ENCODE measurements at places on chromosomes 2 and 18. TPM values are rescaled to one million over a fixed set of nuclear protein-coding genes. Genes with fewer than 3 reads are reported as not detected.

- no peak for DNase-seq
Observed at GRCh38 chr2:233844836-233845235, 9.5 kb downstream of the HJURP start.

DNA sequence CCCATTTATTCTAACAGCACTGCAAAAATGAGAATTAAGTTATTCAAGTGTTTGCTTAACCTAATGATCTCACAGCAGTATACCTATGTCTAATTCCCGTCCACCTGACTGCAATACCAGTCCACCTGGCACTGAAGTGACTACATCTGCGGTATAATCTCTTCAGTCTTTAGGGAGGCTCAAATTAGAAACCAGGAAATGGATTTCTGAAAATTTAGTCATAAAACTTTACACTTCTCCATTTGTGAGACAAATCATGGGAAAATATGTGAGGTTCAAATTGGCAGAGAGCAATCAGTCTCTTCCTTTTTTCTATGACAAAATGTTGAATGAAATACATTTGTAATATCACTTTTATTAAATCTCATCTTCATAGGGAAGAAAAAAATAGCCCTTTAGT lies 33.0 kb downstream of the FTCDNL1 start:
- no peak for DNase-seq

DNA sequence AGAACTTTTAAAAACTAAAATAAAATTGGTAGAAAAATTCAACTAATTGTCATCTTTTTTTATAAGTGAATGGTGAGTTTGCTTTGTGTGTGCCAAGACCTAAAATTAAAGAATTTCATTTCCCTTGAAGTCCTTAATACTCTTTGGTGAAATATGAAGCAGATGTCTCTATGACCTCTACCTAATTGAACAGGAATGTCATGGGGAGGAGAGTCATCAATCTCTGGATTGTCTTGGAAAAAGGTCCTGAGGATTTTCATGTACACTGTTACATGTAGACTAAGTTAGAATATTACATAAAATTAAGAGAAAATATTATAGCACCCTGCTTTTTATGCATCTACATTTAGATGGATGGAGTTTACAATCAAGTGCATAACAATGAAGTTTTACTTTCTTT lies 177.9 kb upstream of the LRP1B start:
- no peak for DNase-seq

- no peak for DNase-seq
Observed at GRCh38 chr18:45303026-45303425, 312.2 kb upstream of the SLC14A2 start.

CREB1 gene
- 4.6 TPM for polyA plus RNA-seq

DNA sequence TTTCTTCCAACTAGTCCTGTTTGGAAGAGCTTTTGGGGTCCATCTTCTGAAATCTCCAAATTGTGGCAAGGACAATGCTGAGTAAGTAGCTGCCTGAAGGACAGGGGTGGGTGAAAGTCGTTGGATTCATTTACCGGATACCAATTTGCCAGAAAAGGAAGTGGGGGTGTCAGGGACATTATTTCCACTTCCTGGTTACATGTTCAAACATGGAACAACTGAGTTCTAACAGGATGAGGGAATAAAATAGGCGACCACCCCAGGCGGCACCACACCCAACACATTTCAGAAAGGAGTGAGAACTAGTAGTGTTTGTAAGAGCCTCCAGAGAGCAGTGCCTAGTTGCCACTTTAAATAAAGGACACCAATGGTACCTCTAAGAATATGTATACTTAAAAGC lies 158.6 kb upstream of the SERTAD2 start:
- DNase-seq = peak; percentile 40

DNA sequence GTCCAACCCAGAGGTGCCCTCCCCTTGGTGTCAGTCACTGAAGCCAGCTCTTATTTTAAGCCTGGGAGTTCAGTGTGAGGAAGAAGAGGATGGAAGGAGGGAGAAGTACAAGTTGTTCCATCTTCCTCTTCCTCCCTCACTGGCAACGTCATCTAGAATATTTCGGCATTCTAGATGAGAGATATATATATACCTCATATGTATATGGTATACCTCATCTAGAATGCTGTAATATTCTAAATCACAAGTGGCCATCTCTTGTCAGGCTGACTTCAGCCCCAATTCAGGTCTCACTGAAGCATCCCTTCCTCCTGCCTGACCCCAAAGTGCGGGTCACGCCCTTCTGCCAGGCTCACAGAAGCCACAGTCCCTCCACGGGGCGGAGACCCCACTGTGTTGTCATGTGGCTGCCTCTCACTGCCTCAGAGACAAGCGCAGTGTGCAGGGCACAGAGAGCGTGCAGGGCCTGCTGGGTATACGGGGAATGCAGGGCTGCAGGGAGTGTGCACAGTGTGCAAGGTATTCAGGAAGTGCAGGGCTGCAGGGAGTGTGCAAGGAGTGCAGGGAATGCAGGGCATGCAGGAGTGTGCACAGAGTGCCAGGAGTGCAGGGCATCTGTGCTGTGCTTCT lies 32.8 kb upstream of the B3GNT7 start:
- no peak for DNase-seq

TGFA gene
- polyA plus RNA-seq = 0.17 TPM

RBM44 gene
- polyA plus RNA-seq = 0.13 TPM

GRB14 gene
- polyA plus RNA-seq = 4.5 TPM

IL1RL1 gene
- polyA plus RNA-seq = 44.9 TPM

FNDC4 gene
- polyA plus RNA-seq = 2.3 TPM

NEU4 gene
- polyA plus RNA-seq = 0.22 TPM

ANKRD53 gene
- 0.97 TPM for polyA plus RNA-seq

DNA sequence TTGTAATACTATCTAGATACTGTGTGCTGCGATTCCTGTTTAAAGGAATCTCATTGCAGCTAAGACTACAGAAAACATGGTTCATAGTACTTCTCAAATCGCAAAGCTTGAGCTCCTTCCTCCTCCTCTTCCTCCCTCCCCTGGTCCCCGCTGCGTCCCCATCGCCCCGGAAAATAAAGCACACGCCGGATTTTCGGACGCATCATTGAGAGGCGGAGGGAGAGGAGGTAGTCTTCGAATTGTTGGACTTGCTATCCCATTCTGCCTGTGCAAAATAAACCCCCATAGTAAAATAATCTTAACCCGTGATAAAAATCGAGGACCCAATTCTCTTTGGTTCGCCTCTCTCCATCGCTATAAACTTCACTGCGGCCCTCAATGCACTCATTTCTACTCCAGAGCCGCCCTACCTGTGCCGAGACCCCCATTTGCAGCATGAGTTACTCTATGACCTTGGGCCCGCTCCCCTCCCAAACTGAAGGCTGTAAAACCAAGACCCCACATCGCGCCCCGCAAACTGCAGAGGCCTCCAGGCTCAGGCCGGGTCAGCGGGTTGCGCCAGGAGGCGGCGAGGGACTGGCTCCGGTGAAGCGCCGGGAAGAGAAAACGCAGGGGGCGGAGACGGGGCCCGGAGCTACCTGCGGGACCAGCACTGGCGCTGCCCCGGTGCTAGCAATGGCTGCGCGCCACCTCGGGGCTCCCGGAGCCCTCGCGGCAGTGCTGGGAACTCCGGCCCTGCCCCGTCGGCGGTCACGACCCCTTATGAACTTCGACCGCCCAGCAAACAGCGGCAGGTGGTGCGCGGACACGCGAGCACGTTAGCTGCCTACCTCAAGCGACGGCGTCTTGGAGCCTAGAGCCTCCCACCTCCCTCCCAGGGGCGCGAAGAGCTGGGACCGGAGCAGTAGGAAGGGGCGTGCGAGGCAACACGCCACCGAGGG lies 649 bp downstream of the ESCO1 start:
- peak; percentile 54 for DNase-seq

GRCh38 chr2:64273524-64274398 lies 129.5 kb upstream of the PELI1 start:
- DNase-seq = no peak

DNA sequence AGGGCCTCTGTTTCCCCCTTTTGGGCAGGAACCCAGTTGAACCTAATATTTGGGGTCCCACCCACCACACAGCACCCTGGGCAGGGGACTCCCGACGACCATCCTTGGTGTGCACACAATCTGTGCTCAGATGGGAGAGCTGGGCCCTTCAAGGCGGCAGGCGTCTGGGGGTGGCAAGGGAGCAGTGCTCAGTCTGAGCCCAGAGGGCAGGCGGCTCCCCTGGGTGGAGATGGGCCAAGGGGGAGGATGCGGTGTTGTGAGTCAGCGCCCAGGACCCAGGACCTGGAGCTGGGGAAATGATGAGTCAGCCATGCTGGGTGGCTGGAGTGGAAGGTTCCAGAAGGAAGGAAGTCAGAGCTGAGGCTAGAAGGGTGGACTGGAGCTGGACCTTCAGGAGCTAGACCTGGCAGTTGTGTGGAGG lies 3.8 kb downstream of the PROM2 start:
- no peak for DNase-seq

GRCh38 chr18:48802543-48803290 lies 148.0 kb downstream of the SMAD7 start:
- DNase-seq = no peak

- no peak for DNase-seq
Observed at GRCh38 chr18:75757951-75758350, 330.4 kb upstream of the SMIM21 start.

GRCh38 chr18:60019463-60019840 lies 119.7 kb downstream of the PMAIP1 start:
- no peak for DNase-seq

- no peak for DNase-seq
Observed at GRCh38 chr2:162435676-162436075, 91.7 kb downstream of the GCA start.

DNA sequence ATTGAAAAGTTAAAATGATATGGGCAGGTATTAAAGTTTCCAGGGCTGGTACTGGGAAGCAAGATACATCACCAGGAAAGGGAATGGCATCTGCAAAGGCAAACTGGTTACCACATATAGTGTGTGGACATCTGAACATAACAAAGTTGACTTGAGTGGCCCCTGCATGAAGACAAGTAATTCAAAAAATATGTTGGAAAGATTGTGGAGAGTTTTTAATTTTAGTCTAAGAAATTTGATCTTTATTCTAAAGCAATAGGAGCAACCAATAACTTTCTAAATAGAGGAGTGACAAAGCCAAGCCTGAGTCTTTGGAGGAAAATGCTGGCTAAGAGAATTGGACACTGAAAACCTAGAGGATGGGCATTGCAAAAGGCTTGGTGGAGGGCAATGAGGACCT lies 278.2 kb downstream of the ALK start:
- DNase-seq = no peak

- DNase-seq = no peak
Observed at GRCh38 chr2:134087371-134087921, 166.4 kb upstream of the MGAT5 start.

GRCh38 chr2:216215658-216216390 lies 106.7 kb downstream of the XRCC5 start:
- no peak for DNase-seq
